ENCODE measurements at places on chromosomes 2 and 18.

GRCh38 chr2:101960819-101961337 is 30.9 kb upstream of the IL1R2 start:
- DNase-seq: no peak

- DNase-seq: no peak
These were observed 64.5 kb downstream of the DPP4 start for GRCh38 chr2:162009543-162009942.

GRCh38 chr2:222892321-222892720 is 31.5 kb downstream of the ACSL3 start:
- DNase-seq: no peak

DNA sequence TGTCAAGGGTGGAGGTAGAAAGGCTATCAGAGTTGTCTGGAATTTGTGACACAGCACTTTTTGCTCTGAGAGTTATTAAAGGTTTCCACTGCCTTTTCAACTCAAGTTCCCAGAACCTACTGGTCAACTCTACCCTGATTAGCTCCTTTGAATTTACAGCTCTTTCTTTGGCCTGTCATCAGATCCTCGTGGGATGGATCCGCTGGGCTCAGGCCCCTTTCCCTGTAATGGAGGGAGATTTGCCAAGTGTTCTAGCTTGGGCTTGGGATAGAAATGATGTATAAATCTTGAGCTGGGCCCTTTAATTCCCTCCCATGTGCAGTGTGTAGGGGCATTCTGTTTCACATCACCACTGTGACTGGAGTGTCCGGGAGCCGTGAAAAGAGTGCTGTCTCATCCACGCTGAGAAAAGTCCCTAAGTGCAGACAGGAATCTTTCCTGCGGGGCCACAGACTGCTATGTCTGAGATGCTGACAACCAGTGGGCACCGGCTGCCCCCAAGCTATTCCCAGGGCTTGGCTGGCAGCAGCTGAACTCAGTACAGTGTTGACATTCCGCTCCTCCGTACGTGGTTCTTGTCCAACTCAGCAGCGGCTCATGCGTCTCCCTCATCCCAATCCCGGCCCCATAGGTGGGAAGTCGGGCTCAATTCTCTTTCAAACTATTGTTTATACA is 46.9 kb upstream of the ARHGAP28 start:
- no peak for DNase-seq
